NCI-H2081 treated with DMSO at 0.1 percent for 48 hours (cell line): ENCODE measurements at places on chromosomes 12 and 14.

DNA sequence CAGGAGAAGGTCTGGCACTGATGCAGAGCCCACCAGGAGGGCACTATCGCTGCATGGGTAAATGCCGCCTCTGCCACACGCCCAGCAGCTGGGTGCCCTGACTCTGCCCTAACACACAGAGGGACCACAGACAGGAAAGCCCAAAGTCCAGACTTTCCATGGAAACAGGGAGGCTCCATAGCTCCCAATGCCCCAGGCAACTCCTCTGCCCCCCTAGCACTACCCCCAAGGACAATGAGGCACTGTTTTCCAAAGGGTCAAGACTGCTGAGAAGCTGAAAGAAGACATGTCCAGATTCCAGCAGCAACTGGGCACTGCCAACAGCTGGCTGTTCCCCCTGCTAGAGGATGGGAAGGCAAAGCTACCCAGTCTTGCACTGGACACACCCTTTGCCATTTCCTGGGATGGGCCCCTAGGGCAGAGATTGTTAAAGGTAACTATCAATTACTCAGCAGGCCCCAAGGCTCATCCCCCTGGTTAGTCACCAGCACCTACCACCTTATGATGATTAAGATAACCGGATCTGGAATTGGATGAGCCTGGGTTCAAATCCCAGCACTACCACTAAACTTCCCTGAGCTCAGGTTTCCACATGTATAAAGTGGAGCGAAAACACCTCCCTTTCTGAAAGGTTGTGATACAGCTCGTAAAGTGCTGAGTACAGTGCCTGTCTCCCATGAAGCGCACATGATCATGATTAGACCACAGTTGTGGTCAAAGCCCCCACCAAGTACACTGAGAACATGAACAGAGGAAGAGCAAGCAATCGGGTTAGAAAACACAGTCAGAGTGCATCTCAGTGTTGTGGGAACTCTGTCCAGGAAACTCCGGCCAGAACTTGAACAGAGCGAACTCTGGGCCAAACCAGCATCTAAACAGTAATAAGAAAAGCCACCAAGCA lies 3.3 kb downstream of the PXN start:
- no peak for DNase-seq

GRCh38 chr14:68603533-68604360 lies 189.1 kb downstream of the ZFP36L1 start:
- no peak for DNase-seq

DNA sequence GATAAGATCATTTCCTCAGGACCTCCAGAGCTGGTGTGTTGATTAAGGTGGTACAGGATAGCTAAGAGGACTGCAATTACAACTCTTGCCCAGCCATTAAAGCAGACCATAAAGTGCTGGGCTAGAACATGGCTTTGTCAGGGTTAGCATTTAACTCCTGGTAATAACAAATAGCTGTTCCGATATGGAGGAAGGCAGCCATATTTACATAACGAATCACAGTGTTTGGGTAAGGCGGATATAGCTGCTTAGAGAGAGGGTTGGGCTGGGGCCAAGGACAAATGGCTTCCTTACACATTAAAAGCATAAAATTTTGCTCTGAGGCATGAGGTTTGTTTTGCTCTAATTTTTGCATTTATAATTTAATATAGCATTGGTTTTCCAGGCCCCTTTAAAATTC lies 297.7 kb upstream of the DDHD1 start:
- DNase-seq: peak; percentile 53

- DNase-seq: no peak
Measured at GRCh38 chr12:43776498-43776897, 17.7 kb downstream of the IRAK4 start.

DNA sequence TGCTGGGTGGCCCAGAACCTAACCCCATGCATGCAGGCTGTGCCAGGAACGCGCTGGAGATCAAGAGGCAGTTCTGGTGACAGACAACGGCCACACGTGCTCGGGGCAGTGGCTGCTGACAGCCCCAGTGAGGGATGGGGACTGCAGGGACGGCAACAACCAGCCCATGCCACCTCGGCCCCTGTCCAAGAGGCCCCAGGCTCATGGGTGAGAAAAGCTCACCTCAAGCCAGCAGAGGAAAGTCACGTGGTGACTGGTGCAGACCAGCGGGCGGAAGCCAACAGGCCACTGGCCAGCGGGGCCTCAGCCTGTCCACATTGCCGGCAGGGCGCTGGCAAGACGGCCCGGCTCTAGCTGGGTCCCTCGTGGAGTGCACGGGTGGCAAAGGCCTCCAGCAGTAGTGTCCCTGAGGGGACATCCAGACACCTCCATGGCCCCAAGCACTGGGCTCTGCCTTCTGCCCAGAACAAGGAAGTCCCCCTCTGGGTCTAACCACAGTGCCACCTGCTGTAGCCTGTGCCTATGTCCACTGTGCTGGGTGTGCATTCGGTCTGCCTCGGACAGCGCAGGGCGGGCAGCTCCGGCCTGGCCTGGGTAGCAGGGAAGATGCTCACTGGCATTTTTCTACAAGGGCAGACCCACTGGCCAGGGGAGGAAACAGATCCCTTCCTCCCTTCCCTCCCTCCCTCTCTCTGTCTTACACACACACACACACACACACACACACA lies 134.1 kb downstream of the NCOR2 start:
- no peak for DNase-seq

DNA sequence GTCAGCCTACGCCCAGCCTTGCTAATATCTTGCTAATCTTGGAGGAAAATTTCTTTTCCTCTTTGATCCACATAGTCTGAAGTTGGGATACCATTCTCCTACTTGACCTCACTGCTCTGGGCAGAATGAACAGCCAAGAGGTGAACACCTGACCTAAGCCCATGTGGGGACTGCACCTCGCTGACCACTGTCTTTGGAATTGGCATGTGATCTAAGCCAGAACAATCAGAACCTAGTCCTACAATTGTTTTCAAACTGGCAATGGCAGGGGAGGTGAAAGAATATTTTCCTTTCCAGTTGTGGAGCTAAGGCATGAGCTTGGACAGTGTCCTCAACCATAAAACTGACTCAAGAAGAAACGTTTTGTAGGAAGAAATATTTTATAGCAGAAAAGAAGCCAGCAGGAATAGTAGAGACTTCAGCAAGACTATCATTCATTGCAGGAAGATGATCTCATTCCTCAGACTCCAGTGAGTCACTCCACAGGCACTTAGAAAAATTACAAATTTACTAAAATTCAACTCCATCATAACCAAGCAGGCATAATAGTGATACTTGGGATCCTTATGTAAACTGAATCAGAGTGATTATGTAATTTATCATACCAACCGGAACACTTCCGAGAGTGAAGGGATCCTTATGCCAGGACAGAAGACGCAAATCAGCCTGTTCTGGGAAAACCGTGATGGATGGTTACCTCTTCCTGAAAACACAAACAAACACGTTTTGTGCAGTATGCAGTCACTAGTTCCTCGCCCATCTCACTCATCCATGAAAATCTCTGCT lies 14.7 kb downstream of the PTPRO start:
- DNase-seq: no peak

DNA sequence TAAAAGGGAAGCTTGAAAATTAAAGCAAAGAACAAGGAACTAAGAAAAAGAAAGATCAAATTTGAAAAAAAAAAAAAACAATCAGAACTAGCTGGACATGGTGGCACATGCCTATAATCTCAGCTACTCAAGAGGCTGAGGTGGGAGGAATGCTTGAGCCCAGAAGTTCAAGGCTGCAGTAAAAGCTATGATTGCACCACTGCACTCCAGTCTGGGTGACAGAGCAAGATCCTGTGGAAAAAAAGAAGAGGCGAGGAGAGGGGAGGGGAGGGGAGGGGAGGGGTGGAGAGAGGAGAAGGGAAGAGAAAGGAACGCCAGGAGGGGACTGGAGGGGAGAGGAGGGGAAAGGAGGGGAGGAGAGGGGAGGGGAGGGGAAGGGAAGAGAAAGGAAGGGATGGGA lies 43.0 kb downstream of the EEA1 start:
- DNase-seq: no peak

- no peak for DNase-seq
Measured at GRCh38 chr12:109737631-109738030, 24.0 kb downstream of the FAM222A start.

- no peak for DNase-seq
Measured at GRCh38 chr14:61279082-61279481, 2.1 kb downstream of the TMEM30B start.

- DNase-seq: no peak
Measured at GRCh38 chr14:100121643-100122480, 37.6 kb downstream of the DEGS2 start.

GRCh38 chr12:56718636-56719035 lies 6.5 kb downstream of the NACA start:
- no peak for DNase-seq

DNA sequence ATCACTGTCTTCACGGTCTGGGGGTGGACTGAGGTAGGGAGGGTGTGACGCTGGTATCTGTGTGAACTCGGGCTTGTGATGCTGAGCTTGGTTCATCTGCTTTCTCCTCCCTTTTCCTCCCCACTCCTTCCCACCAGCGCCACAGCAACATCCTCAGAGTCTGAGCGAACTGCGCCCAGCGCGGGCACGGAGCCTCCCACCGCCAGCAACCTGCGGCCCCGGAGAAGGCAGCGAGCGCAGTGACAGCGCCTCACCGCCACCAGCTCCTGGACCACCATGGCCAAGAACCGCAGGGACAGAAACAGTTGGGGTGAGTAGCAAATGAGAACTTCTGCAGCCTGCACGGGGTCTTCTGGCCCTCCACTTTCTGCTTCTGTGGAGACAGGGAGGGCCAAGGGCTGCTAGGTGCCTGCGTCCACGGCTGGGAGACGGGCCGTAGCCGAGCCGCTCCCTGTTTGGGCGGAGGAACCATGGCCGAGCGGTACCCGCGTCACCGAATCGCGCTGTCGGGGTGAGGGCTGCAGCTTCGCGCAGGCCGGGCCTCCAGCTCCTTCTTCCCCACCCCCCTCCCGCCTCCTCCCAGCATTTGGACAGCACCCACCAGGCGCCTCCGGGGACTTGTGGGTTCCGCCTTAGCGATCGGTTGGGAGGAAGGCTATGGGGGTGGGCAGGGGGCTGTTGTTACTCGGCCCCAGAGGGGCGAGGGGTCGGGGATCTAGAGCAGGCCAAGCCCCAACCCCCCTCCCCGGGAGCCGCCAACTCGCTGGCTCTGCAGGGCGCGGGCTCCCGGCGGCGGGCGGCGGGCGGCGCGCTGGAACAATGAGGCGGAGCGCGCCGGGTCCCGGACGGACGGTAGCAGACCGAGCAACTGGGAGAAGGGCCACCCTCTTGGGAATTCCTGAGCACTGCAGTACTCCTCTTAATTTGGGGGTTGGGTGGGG lies at the start of gene ATL1:
ATL1 (plus strand) TSS at position 156 of the 941 bp plus-strand sequence; CDS start at position 277, 121 bp downstream.
- no peak for DNase-seq

GRCh38 chr14:53628261-53628660 lies 328.4 kb downstream of the BMP4 start:
- DNase-seq: no peak

- DNase-seq: no peak
Measured at GRCh38 chr14:68468437-68469207, 324.2 kb downstream of the ZFP36L1 start.

- DNase-seq: no peak
Measured at GRCh38 chr14:68191567-68192321, 372.2 kb downstream of the RAD51B start.

DNA sequence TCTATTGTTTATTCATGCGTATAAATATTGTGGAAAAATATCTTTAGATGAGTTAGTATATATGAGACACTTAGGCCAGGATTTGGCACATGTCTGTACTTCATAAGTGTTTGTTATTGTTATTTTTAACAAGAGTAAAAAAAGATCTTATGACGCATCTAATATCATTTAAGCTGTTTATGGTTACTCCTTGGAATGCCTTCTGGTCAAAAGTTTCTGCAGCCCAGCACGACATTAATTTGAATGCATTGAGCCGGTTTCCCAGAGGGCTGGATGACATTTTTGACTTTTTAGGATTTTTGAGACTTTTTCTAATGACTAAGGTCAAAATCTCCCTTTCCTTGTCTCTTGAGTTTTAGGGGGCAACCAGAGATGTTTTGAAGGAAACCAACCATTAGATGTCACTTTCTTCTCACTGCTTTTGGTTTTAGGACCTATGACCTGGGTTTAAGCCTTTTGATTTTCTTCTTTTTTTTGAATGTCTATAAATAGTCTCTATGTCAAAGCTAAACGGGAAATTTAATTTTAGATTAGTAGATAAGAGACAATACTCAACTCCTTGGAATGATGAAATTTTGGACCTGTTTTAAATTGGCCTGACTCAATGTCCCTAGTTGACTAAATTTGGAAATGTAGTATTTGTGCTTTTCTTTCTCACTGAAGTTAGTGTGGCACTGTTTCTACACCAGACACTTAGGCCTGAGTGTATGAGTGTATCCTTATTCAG lies 215.5 kb downstream of the AEBP2 start:
- DNase-seq: no peak

DNA sequence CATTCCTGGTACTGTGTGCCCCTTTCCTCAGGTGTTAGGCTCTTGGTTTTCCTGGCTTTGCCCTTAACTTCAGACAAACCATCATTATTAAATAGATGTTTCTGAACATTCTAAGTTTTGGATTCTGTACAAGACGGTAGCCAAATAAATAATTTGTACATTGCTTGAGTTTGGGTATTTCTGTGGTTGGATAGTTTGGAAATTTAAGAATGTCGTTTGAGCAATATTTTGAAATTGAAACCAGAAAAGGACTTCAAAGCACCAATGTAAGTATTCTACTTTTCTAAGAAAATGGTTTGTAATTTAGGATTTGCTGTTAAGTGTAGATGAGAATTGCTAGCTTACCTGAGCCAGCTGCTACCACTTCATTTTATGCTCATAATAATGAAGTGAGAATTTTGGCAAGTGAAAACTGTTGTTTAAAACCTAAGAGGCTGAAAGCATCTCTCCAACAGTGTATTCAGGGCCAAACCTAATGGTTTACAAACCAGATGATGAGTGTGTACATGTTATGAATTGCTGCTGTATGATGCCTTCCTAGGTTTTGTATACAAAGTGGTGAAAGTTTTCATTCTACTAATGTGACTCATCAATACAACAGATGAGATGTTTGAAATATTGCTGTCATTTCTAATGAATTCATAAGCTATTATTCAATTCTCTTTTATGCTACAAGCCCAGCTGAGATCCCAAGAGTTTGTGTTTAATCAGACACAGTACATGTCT lies 181.5 kb upstream of the PRKD1 start:
- DNase-seq: no peak

GRCh38 chr14:99731547-99732435 lies 47.7 kb downstream of the CYP46A1 start:
- DNase-seq: no peak

GRCh38 chr12:27777141-27777540 lies 2.9 kb upstream of the KLHL42 start:
- no peak for DNase-seq

GRCh38 chr14:91371011-91371989 lies 46.3 kb downstream of the CCDC88C start:
- no peak for DNase-seq

DNA sequence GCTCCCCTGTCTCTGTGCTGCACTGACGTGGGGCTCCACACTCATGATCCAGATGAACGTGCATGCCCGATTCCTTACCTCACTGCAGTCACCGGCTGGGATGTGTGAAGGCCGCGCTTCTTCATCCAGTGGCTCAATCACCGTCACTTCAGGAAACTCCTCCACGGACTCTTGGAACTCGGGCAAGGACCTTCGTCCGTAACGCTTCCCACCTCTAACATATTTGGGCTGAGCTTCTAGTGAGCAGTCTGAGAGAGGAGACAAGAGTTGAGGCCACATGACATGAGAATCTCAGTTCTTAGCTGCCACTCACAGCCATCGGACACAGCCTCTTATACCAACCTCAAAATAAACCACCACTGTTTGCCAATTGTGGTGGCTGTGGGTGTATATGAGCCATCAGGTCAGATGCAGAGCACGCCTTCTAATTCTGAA lies 38.3 kb downstream of the NIN start:
- no peak for DNase-seq
